ENCODE measurements at places on chromosomes 7 and 10.

DNA sequence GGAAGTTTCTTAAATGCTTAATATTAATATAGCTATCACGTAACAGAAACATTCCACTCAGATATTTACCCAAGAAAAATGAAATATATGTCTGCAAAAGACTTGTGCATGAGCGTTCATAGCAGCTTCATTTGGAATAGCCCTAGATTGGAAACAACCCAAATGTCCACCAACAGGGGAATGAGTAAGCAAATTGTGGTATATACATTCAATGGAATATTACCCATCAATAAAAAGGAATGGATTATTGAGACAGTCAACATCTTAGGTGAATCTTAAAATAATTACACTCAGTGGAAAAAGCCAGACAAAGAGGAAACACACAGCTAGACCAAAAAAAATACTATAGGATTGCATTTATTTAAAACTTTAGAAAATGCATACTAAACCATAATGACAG, 90.4 kb upstream of the KAT6B start:
- DNase-seq, result no peak

GRCh38 chr7:31758755-31759154, 71.7 kb downstream of the PPP1R17 start:
- DNase-seq, result no peak

DNA sequence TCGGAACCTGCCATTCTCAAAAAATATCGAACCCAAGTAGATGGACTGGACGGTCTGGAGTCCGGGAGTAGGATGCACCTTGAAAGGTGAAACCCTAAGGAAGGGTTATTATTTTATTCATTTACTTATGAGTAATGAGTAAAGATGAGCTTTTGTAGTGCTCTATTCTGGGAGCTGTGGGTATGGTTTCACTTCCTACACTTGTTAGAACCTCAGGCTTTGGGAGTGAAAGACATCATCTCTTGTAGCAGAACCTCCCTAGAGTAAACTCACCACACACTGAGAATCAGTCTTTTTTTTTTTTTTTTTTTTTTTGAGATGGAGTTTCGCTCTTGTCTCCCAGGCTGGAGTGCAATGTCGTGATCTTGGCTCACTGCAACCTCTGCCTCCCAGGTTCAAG, 389.4 kb upstream of the AUTS2 start:
- DNase-seq, result no peak

DNA sequence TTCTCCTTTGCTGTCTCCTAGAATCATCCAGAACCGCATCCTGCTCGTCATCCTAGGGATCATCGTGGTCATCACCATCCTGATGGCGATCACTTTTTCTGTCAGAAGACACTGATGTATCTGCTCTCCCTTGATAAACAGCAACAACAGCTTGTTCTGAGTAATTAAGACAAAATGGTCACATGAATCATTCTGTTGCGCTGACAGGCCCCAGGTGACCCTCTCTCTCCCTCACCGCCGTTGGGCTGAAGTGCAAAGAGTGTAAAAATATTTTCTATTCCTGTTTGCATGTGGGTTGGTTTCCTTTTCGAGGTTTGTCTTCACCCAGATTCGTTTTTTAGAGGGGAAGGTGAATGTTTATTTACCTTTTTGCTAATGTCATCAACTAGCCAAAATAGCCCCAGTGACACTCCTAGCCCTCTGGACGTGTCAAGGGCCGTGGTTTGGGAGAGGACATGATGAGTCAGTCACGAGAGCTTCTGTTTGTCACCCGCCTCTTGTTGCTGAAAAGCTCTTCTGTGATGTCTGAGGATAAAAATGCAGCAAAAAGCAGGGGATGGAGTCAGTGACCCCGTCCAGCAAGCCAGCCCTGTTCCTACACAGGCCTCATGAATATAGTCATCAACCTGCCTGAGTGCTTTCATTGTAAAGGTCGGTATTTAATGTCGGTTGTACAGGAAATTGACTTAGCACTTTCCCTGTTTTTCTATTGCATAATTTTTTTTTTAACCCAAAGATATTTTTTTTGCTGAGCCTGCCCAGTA, 134.6 kb upstream of the TCF7L2 start:
- DNase-seq, result no peak

DNA sequence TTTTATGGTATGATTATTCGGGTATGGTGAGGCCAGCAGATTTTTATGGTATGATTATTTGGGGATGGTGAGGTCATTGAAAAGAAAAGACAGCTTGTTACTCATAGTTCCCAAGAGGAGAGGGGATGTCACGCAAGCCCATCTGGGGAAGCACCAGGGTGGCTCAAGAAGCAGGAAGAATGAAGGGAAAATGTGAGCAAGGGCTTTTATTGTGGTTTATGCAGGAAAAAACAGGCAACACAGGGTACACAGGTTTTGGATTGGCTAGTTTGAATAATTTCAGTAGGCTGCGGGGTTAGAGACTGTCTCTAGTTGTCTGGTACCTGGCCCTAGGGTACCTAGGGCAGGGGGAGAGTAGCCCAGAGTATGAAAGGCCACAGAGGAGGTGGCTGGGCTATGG, 26.8 kb upstream of the DGKI start:
- peak; percentile 26 for DNase-seq

- DNase-seq, result no peak
Measured at GRCh38 chr10:77629775-77630506, 7.7 kb downstream of the KCNMA1 start.

DNA sequence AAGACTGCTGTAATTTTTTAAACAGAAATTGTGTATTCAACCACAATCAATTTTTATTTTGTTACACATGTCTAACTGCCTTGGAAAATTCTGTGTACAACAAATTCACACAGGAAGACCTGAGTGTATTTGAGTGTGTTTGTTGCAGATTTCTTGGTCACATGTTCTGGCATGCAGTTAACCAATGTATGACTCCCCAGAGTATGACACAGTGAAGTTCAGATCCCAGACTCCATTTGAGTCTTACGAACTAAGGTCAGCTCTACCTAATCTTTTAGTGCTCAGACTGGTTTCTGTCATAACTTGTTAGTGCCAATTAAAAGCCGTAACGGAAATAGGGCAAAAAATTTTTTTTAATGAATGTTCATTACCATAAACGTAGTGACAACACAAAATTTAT, 5.8 kb downstream of the GNAI1 start:
- DNase-seq, result no peak

DNA sequence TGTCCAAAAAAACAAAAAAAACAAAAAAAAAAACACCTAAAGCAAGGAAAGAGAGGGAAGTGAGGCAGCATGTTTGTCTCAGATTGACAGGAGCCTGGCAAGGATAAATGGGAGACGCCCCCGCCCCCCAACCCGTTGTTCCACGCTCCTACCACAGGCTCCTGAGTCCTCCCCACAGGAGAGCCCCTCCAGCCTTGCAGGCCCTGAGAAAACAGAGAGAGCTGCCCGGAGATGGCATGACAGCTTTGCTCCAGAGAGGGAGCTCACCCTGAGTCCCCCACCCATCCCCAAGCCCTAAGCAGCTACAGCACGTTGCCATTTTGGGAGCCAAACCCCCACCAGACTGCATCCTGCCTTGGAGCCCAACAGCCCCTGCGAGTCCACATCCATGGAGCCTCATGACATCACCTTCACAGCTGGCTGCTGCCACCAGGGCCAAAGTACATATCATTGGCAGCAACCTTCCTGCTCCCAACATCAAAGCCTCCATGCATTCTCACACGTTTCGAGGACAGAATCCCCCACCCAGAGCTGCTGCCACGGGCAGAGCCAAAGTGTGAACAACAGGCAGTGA, 1283.3 kb downstream of the TYW1 start:
- DNase-seq, result no peak

GRCh38 chr10:126468467-126468866, 80.2 kb upstream of the ADAM12 start:
- DNase-seq, result no peak

GRCh38 chr10:18214691-18215563, 74.7 kb downstream of the CACNB2 start:
- no peak for DNase-seq

- DNase-seq, result no peak
Measured at GRCh38 chr7:24713850-24714675, 43.2 kb downstream of the GSDME start.

- DNase-seq, result no peak
Measured at GRCh38 chr10:96431211-96431970, 72.6 kb upstream of the OPALIN start.

GRCh38 chr10:24826009-24826408, 102.3 kb upstream of the ARHGAP21 start:
- DNase-seq, result no peak

DNA sequence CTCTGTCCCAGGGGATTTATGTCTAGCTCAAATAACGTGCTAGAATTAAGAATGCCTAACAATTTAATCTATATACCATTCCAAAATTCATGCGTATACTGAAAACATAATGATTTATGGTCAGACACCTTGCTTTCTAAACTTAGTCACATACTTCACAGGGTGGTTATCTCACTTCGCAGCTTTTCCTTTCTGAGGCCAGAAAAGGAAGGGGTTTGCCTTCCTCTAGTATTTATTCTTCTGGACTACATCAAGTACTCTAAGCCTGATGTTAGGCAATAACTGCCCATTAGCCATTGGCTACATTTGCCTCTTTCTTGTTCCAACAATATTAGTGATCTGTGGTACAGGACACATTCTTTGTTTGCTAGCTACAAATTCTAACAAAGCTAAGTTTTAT, 72.6 kb upstream of the FHIP2A start:
- DNase-seq, result no peak

GRCh38 chr7:137987018-137987349, 14.9 kb downstream of the CREB3L2 start:
- no peak for DNase-seq

GRCh38 chr10:121664671-121665070, 66.4 kb upstream of the FGFR2 start:
- no peak for DNase-seq

GRCh38 chr10:25725917-25726716, 207.9 kb upstream of the MYO3A start:
- peak; percentile 2 for DNase-seq
